Esophagus squamous epithelium (tissue), 5 donors: ENCODE measurements at places on chromosomes 5 and 9.

- no peak for DNase-seq
Observed at GRCh38 chr9:89395931-89396710, 77.8 kb downstream of the SECISBP2 start.

GRCh38 chr9:1969160-1969559 lies 46.0 kb upstream of the SMARCA2 start:
- no peak for DNase-seq

DNA sequence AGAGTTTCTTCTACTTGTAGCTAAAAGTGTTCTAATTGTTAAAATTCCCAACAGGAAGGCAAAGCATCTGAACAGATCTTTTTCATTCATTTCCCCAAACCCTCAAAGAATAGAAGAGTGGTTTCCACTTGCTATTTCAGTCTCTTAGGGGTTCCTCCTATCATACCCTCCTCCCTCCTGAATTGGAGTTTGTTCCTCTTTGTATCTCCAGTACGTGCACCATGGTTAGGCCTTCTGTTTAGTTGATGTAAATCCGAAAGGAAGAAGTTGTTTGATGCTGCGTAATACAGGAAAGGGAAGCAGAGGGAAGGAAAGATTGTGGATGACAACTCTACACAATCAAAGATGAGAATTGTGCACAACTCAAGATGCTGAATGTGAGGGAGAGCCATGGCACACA lies 303.6 kb downstream of the PIK3R1 start:
- no peak for DNase-seq

- no peak for DNase-seq
Observed at GRCh38 chr9:35828716-35829083, at the start of gene FAM221B. Gene FAM221B, minus strand, starts transcription at chr9:35828732. Its CDS starts 2,571 bp downstream, at chr9:35826161.

DNA sequence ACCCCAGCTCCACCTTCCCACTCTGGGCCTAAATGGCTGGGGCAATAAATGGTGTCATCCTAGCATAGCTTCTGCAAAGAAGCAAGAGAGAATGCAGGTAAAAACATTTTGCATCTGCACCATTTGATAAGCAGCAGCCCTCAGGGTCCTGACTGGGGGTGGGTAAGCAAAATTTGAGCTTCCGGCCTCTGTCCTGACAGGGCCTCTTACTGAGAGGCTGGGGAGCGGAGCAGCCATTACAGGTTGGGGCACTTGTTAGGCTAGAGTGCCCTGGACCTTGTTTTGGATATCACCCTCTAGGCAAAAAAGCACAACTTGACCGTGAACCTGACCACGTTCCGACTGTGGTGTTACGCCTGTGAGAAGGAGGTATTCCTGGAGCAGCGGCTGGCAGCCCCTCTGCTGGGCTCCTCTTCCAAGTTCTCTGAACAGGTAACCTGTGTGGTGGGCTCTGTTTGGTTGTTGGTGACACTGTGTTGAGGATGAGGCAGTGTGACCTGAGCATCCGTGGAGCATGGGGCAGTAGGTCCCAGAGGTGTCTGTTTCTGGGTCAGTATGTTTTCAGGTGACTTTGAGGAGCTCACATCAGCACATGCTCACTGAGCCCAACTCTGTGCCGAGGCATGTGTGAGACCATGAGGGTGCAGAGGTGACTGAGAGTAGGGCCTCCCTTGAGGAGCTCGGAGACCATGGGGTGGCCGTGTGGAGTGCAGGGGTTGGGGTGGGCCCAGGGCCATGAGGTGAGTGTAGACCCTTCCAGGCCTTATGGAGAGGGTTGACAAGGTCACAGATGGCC lies 23.1 kb downstream of the USP20 start:
- no peak for DNase-seq

DNA sequence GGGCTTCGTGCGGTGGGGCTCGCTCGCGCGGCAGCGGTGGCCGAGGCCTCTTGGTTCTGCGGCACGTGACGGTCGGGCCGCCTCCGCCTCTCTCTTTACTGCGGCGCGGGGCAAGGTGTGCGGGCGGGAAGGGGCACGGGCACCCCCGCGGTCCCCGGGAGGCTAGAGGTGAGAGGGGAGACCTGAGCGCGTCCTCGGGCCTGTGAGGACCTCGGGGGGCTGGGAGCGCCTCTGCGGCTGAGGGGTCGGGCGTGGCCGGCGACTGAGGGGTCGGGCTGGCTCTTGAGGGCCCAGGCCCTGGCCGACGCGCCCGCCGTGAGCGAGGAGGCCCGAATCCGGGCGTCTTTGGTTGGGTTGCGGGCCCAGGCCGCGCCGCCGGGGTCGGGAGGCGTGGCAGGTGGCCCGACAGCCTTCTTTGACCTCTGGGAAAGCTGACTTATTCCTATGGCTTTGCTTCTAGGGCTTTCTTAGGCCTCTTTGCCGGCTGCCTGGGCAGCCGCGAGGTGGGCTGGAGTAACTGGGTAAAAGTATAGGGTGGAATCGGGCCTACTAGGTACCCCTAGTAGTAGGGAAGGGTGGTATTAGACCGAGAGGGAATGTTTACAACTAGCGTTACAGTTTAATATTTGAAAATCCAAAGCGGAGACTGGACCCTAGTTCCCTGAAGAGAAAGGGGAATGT lies at the start of gene CANX:
Gene CANX, plus strand, starts transcription at position 33 of the 681 bp plus-strand sequence. CDS start 6,715 bp downstream, outside the sequence.
- no peak for DNase-seq

DNA sequence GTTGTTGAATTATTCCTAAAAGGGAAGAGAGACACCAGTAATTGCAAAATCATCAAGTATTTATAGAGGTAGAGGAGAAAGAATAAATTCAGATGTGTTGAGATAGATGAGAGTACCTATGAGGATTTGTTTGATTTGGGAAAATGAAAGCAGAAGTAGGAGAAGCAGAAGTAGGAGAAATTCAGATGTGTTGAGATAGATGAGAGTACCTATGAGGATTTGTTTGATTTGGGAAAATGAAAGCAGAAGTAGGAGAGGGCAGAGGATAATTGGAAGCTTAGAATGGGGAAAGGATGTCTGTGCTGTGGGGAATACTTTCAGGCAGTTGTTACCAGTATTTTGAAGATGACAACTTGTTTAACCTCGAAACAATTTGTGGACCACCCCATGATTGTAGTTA lies 35.1 kb upstream of the ZCCHC7 start:
- no peak for DNase-seq

GRCh38 chr5:16467363-16468219 lies 2.0 kb upstream of the ZNF622 start:
- no peak for DNase-seq

DNA sequence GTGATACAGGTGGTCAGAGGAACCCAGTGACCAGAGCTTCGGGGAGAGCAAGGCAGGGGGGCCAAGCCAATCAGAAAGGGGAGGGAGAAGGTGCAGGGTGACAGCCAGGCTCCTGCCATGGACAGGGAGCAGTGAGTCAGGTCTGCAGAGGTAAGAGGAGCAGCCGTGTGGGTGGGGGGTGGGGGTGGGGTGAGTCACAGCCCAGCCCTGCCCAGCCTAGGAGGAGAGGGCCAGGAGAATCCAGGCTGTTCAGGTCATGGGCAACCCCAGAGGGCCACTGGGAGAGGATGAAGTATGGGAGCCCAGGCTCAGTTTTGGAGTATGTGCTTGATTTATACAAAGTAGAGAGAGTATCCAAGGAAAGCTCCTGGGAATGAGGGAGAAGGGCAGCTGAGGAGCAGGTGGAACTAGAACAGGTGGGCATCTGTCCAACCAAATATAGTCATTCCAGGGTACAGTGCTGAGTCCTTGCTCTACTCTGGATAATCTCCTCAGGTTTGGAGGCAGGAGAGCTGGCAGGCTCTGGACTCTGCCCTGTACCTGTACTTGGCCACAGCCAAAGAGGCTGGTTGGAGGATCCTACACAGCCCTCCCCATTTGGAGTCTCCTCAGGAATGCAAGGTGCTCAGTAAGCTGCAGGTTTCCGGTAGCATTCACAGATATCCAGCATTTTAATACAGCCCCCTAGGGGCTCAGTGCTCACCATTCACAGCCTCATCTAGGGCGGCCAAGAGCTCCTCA lies 1.6 kb downstream of the HBEGF start:
- no peak for DNase-seq

DNA sequence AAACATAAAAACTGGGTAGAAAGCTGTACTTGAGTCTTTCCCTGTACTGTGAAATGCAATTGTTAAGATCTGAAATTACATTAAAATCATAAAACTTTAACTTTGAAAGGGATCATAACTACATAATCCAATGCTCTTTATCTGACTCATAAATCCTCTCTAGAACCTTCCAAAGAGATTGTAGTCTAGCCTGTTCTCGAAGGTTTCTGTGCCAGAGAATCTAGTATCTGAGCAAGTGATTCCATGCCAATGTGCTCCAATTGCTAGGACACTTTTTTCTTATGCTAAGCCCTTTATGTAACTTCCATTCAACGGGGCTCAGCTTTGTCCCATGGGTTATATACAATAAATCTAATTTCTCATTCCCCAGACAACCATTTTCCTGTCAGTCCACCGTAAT lies 21.1 kb downstream of the DDX31 start:
- DNase-seq = no peak

GRCh38 chr9:98955259-98955658 lies 11.6 kb downstream of the COL15A1 start:
- no peak for DNase-seq

DNA sequence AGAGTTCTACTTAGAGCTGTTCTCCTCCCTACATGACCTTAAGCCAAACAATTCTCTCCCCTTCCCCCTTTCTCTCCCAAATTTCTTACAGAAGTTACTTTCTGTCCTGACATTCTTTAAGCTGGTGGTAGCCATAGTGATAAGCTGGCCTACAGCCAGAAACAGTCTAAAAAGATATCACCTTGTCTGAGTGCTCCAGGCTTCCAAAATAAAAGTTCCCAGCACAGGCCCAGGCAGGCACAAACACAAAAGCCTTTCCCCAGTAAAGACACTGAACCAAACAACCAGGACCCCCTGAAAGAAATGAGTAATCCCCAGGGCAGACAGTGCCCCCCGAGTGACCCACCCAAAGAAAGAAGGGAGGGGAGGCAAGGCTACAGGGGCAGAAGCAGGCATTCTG lies 19.2 kb downstream of the SIL1 start:
- no peak for DNase-seq

- DNase-seq = no peak
Observed at GRCh38 chr9:127979333-127980059, 1.3 kb downstream of the EEIG1 start.

DNA sequence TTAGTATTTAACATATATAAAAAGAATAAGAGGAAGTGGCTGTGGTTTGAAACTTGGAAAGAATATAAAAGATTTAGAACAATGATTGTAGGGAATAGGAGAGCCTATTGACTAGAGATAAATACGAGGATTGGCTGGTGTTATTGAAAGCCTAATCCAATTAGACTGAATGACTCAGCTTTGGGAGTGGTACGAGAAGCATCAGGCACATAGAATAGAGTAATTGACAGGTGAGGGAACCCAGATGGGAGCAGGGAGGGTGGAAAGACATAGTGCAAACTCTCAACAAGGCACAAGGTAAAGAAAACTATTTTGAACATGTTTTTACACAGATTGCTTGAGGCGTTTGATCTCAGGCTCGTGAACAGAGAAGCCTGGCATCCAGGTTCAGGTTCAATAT lies 338.9 kb upstream of the KLF9 start:
- no peak for DNase-seq

DNA sequence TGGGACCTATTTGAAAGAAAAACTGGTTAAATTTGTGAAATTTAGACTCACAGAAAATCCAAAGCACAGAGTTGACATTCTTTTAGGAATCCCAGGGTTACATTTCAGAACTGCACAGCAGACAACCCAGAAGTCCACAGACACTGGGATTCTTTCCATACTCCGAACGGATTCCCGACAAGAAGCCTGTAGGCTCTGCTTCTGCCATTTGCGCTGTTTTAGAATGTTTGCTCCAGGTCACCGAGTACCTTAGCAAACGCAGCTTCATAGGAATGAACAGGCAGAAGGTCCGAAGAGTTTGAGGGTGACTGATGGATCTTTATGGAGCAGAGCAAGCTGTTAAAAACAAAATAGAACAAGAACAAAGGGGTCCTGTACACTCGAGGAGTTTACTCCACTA lies 84.5 kb upstream of the NFIB start:
- no peak for DNase-seq

DNA sequence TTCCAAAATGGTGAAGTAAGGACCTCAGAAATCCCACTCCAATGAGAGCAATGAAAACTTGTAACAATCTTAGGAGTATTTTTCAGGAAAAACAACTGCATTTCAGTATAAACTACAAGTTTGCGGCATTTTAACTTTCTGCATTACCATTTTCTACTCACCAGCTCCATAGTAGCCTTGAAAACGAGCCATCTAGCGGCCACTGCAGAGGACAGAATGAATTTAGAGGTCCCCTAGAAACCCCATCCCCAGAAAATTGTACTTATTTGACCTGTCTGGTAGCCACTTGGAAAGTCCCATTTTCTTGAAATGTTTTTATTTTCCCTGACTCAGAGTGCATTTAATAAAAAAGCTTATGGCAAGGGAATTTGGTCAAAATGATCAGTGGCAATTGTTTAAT lies 205.4 kb upstream of the ITGA1 start:
- no peak for DNase-seq

DNA sequence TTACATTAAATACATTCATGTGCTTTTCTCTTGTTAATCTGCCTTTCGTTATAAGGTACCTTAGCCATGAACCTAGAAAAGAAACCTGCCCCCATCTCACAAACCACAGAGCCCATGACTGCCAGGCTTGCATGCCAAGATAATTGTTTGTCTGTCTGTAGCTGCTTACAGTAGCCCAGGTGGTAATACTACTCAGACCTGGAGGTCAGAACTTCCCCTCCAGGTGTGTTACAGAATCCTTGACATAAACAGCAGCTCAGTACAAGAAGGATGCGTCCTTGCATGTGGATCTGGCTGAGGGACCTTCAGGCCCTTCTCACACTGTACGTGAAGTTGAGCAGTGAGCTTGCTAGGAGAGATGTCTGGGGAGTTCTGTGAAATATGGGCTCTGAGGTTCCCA lies 291.4 kb downstream of the CSNK1G3 start:
- DNase-seq = no peak

DNA sequence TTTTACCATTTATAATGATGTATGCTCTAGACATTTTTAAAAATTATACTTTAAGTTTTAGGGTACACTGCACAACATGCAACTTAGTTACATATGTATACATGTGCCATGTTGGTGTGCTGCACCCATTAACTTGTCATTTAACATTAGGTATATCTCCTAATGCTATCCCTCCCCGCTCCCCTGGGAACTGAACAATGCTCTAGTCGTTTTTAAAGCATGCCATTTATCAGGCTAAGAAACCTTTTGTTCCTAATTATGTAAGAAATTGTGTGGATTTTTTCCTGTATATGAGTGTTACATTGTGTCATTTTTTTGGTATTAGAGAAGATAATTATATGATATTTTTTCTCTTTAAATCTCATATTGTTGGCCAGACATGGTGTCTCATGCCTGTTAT lies 72.8 kb upstream of the SGCD start:
- DNase-seq = no peak

- no peak for DNase-seq
Observed at GRCh38 chr5:146069780-146070099, 35.6 kb downstream of the PLAC8L1 start.

- DNase-seq = no peak
Observed at GRCh38 chr9:29021632-29022031, 1448.4 kb upstream of the C9orf72 start.

DNA sequence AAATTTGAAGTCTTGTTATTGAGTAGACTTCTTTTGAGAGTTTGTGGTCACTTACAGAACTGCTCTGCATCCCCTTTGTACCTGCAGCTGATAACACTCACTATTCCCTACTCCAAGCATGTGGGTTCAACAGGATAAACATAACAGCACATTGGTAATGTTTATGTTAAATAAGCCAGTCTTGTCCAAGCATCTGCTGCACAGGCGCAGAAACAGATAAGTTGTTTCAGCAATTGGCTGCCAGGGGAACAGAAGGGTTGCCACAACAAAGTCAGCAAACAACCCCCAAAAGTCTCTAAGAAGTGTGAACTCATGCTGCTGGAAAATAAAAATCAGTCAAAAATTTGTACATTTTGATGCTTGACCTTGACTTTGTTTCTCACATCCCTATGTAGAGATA lies 174.6 kb downstream of the GDNF start:
- no peak for DNase-seq

GRCh38 chr9:124264823-124265233 lies 7.1 kb downstream of the NEK6 start:
- DNase-seq = no peak
